CD4-positive, alpha-beta T cell treated with Interleukin-1 beta for 1 hour (primary cell): ENCODE measurements at places on chromosomes 1 and 21.
A peak's percentile ranks its signal among the peaks of the same experiment; 100 is the strongest.

GRCh38 chr21:34176448-34176847 is 103.1 kb downstream of the MRPS6 start:
- DNase-seq: no peak

DNA sequence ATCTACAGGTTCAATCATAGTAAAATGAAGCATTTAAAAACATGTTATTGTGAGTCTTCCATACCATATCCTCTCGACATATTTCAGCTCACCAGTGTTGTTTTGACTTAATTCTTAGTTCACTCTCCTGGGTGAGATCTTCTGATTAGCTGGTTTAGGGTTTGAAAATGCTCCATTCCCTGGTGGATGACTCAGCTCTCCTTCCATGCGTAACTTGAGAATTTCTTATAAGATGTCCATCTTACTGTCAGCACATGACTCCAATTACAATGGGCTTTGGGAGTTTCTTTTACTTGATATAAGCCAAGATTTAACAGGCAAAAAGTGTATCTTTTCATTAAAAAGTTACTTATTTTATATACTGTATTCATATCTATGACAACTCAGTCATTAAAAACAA is 476.5 kb downstream of the BRINP3 start:
- no peak for DNase-seq

DNA sequence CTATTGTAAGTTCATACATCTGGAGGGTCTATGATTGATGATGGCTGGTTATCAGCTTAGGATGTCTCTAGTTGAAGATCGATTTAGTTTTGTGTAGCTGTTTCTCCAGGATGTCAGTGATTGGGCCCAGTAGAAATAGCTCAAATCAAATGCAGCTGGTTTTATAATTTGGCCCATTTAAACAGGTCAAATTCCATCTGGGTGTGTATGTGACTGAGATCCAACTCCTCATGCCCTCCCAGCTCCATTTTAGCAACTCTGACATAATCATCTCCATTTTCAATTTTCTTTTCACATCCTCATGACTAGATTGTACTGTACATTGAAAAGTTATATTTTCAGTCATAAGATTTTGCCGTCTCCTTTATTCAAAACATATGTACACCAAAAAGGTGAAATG is 99.2 kb downstream of the TPR start:
- no peak for DNase-seq

GRCh38 chr1:168271636-168272035 is 9.0 kb upstream of the TBX19 start:
- no peak for DNase-seq

GRCh38 chr1:85153149-85153891 is 47.5 kb downstream of the SYDE2 start:
- no peak for DNase-seq

- no peak for DNase-seq
These were observed 20.4 kb downstream of the PRMT6 start for GRCh38 chr1:107076841-107077240.

DNA sequence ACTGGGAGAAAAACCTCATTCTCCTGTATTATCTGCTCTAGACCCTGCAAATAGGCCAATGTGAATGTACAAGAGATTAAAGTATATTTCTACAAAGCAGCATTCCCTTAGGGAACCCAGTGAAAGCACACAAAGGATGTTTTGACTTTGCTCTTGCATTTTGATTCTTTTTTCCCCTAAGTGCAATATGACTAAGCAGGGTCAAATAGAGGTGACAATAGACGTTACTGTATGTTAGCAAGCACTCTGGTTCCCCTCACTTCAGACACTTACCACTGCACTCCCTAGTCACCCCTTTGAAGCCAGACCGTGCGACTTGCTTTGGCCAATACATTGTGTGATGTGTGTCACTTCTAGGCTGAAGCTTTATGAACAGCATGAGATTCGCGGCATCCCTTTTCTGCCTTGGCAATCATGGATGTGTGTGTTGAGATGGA is 209.7 kb downstream of the RHOU start:
- DNase-seq: peak; percentile 35

- DNase-seq: no peak
These were observed 4.9 kb upstream of the NPL start for GRCh38 chr1:182784556-182785171.

DNA sequence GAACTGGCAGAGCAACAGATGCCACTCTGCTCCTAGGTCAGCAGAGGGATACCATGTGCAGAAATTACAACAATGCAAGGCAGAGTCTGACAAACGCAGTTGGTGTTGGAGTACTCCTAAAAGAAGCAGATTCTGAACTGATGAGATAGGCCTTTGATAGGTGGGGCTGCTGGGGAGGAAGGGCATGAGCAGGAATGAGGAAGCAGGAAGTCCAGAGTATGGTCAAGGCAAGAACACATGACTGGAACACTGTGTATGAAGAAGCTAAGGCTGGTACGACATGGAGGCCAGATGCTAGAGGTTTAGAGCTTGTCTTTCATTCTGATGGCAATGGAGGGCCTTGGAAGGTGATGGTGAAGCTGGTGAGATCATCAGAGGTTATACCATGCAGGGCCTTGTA is 11.5 kb upstream of the THRAP3 start:
- no peak for DNase-seq

DNA sequence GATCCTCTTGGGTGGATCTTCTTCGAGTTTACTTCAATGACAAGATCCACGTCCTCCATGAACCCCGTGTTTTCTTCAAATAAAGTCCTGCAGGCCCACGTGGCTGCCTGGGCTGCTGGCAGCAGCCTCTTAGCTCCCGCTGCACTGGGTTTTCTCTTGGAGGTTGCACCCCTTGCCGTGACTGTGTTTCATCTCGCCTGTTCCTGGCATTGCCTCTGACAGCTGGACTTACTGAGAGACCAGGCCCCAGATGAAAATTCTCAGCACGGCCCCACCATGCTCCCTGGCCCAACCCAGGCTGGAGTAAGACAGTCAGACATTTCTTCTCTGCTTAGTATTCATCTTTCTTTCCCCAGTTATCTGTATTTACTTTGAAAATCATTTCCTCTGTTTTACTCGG is 274.8 kb upstream of the RUNX1 start:
- no peak for DNase-seq

DNA sequence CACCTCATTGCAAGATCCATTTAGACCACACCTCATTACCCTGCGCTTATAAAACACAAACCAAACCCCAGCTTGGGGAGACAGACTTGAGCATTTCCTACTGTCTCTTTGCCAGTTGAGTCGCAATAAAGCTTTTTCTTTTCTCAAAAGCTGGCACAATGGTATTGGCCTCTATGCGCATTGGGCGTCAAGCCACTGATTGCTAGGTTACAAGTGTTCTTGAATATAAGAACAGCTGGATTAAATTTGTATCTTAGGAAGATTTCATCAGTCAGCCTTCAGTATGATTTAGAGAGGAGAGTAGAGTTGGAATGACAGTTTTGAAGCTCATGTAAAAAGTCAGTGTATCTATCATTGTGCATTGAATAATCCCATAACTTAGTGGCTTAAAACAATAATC is 84.9 kb upstream of the RAB4A start:
- DNase-seq: no peak

DNA sequence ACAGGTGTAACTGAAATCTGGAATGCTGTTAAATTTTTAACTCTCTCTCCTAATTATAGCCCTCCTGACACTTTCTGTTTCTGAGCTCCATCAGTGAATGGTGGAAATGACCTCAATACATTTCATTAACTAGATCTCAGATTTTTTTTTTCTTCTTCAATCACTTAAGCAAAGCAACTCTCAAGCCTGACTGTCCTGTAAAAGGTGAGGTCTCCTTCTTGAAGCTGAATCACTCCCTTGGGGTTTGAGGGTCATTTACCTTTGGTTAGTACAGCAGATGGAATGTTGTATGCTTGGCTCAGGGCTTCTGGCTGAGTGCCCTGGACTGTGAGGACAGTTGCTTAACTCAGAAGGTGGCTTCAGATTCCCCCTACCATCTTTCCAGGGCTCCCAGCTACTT is 518.7 kb downstream of the PTPRC start:
- no peak for DNase-seq

DNA sequence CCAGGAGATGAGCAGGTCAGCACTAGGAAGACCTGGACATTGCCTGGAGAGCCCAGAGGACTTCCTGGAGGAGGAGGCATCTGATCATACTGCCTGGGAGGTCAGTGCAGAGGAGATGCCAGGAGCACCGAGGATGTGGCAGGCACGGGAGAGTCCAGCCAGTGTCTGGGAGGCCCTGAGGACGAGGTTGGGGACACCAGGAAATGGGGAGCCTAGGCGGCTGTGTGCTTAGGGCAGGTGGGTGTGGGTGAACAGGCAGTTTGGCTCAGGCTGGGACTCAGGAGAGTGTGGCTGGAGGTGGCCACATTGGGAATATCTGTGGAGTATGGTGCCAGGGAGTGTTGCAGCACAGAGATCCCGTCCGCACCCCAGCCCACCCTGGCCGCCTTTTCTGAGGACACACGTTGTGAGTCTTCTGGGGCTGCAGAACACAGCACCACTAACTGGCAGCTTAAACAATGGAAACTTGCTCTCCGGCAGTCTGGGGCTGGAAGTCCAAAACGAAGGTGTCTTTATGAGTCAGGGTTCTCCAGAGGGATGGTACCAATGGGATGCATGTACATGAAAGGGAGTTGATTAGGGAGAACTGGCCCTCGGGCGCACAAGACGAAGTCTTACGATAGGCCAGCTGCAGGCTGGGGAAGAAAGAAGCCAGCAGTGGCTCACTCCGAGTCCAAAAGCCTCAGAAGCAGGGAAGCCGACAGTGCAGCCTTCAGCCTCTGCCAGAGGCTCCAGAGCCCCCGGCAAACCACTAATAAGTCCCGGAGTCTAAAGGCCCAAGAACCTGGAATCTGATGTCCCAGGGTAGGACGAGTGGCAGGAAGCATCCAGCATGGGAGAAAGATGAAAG is 58.0 kb downstream of the FAAP20 start:
- no peak for DNase-seq

DNA sequence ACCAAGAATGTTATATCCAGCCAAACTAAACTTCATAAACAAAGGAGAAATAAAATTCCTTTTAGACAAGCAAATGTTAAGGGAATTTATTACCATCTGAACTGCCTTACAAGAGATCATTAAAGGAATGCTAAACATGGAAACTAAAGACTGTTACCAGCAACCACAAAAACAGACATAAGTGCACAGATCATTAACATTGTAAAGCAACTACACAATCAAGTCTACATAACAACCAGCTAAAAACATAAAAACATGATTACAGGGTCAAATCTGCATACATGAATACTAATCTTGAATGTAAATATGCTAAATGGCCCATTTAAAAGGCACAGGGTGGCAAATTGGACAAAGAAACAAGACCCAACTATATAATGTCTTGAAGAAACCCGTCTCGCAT is 211.0 kb upstream of the PBX1 start:
- no peak for DNase-seq

- DNase-seq: no peak
These were observed 26.7 kb downstream of the C1orf146 start for GRCh38 chr1:92244376-92244775.

- no peak for DNase-seq
These were observed 142.8 kb downstream of the ZZZ3 start for GRCh38 chr1:77539519-77540142.

DNA sequence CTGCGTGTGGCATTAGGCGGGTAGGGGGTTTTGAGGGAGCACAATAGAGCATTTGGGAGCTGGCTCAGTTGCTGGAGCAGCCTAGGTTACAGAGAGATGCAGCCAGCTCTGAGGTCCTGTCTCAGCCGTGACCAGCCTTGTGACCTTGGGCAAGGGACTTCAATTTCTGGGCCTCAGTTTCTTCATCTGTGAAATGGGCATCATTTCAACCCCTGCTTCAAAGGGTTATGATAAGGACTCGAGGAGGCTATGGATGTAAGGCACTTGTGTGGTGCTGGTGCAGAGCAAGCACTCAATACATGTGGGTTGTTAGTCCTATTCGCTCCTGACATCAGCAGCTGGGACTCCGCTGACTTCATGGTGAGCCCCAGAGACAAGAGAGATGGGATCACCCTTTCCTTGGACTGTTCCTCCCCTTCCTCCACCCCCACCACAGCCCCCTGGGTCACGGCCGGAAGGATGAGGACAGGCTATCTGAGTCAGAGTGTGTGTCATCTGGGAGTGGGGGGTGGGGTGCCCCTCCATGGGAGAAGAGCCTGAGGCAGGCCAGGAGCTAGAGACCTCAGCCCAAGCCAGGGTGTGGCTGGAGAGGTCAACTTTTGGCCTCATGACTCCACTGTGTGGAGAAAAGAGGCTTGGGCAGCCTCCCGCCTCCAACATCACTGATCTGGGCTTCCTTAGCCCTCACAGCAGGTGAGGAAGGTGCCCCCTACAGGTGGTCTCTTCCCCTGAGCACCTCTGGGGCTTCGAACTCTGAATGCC is 71.4 kb upstream of the ZBTB40 start:
- no peak for DNase-seq

DNA sequence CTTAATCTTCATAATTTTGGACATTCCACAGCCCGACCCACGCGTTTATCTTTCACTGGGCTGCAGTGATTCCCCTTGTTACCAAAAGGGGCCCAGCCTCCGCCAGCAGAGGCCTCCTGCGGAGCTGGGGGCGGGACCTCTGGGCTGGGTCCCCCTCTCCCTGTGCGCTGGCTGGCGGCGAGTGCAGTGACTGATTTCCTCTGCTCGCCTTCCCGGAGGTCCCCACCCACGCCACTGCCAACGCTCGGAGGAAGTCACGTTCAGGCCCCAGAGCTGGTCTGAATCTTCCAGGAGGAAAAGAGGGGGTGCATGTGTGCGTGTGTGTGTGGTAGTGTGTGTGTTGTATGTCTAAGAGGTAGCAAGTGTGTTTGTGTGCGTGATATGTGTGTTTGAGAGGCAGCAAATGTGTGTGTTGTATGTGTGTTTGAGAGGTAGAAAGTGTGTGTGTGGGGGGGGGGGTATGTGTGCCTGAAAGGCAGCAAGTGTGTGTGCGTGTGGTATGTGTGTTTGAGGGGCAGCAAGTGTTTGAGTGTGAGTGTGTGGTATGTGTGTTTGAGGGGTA is 35.0 kb upstream of the JAK1 start:
- peak; percentile 69 for DNase-seq

DNA sequence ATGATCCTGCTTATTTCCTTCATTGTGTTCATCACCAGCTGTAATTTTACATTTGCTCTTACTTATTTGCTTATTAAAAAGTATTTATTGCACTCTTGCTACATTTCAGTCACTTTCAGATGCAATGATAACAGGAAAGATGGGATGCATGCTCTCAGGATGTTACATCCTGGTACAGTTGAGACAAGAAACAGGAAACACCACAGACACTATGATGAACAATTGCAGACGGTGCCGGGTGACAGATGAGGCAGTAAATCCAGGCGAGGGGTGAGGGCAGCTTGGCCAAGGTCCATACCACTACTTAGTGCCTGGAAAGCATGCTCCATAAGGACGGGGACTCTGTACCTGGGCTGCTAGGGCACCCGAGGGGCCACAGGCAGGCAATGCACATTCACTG is 156.6 kb upstream of the RAB4A start:
- DNase-seq: no peak

GRCh38 chr1:76799700-76800099 is 67.6 kb upstream of the ST6GALNAC5 start:
- no peak for DNase-seq

GRCh38 chr1:223860051-223860622 is 14.4 kb upstream of the TP53BP2 start:
- no peak for DNase-seq

GRCh38 chr1:222127526-222128152 is 385.8 kb upstream of the DUSP10 start:
- no peak for DNase-seq

GRCh38 chr1:37989361-37989930 is 376 bp downstream of the SF3A3 start:
- peak; percentile 37 for DNase-seq

- no peak for DNase-seq
These were observed 55.4 kb downstream of the HSF2BP start for GRCh38 chr21:43603641-43604504.
